Metanephros (tissue), 2 donors: ENCODE measurements at places on chromosomes 12 and 14. TPM values are rescaled to one million over a fixed set of nuclear protein-coding genes. Genes with fewer than 3 reads are reported as not detected.

The ARHGEF40 gene
- 77.5 TPM for total RNA-seq

The SRRM4 gene
- total RNA-seq = 0.06 TPM

The ACACB gene
- total RNA-seq = 54.4 TPM

The GLI1 gene
- total RNA-seq = 13.4 TPM
